ENCODE measurements at places on chromosomes 11 and 22. TPM values are rescaled to one million over a fixed set of nuclear protein-coding genes. Genes with fewer than 3 reads are reported as not detected.

Gene OR2AG1
- not detected for total RNA-seq

Gene PLAAT3
- total RNA-seq = 18.6 TPM

Gene OR8H3
- not detected for total RNA-seq

Gene PANX3
- total RNA-seq = not detected

Gene NARS2
- total RNA-seq = 6.3 TPM

Gene ATP6V1E1
- 93.1 TPM for total RNA-seq

Gene PNPLA5
- not detected for total RNA-seq

Gene TRIM48
- not detected for total RNA-seq
